ENCODE measurements at places on chromosomes 6 and 20.

- peak; percentile 85 for DNase-seq
These were observed 966 bp upstream of the REV3L start for GRCh38 chr6:111483736-111484632.

DNA sequence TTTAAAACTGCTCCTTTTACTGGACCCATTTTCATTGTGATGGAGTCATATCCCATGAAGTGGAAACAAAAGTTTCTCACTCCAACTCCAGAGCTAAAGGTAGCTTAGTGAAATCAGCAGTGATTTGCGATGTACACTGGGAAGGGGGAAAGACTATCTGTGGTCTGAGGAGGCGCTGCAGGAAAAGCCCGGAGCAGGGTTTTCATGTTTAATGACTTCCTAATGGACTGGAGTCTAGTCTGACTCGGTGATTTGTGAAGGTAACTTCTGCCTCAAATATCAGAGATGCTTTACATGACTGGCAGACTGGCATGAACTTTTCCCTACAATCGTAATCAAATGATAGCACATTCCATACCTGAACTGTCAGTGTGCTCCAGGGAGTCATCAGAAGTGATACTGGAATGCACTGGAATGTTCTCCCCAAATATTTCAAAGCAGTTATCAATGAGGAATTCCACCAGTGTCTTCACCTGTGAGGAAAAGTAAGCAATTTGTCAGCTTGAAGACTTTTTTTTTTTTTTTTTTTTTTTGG lies 7.0 kb downstream of the TAGAP start:
- no peak for DNase-seq

DNA sequence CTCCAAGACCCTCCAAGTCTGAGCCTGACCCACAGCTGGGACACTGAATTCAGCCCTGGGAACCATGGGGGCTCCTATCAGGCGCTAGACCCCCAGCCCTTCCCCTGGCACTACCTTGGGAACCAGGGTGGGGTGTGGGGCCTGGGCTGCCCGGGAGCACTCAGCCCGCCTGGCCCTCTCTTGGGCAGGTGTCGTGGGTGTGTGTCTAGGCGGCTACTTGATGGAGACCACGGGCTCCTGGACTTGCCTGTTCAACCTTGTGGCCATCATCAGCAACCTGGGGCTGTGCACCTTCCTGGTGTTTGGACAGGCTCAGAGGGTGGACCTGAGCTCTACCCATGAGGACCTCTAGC lies 14.6 kb downstream of the SLC17A9 start:
- DNase-seq, result no peak

- DNase-seq, result no peak
These were observed 488.0 kb upstream of the NOX3 start for GRCh38 chr6:155943635-155944034.

DNA sequence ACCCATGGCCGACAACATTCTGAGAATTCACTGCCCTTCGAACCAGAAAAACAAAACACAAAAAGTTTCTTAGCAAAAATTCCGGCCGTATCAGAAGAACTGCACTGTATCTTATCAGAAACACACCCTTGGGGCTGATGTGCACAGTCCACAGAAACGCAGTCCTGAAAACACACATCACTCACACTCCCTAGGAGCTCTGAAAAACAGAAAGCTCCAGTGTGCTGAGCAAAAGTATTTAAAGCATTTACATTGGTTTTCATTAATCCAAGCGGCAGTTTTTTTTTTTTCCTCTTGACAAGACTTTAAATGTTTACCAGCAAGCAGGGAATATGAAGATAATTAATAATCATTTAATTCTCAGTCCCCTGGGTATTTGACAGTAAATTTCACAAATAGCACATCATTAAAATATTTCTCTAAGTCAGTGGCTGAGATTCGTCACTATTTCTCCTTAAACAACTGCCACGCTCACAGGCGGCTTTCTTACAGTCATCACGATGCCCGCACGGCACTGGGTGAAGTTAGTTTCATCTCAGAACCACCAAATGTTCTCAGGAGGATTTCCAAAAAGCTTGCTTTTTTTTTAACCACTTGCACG lies 13.3 kb downstream of the NFATC2 start:
- peak; percentile 82 for DNase-seq

GRCh38 chr6:21115111-21115510 lies 478.4 kb upstream of the SOX4 start:
- no peak for DNase-seq

DNA sequence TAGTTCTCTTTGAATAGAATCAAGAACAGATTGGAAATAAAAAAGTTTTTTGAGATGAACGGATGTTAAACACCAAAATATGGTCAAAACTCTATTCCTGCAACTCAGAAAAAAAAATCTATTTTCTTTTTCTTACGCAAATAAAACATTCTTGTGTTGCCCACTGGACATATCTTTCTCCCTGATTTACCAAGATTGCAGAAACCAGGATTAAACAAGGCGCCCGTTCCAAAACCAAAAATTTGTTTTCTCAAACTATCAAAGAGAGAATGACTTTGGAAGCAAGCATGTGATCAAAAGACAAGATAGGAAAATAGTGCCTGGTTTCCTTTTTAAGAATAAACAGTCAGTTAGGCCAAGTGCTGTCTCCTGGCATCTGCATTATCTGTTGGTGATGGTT lies 273.1 kb downstream of the CLIC5 start:
- DNase-seq, result no peak

DNA sequence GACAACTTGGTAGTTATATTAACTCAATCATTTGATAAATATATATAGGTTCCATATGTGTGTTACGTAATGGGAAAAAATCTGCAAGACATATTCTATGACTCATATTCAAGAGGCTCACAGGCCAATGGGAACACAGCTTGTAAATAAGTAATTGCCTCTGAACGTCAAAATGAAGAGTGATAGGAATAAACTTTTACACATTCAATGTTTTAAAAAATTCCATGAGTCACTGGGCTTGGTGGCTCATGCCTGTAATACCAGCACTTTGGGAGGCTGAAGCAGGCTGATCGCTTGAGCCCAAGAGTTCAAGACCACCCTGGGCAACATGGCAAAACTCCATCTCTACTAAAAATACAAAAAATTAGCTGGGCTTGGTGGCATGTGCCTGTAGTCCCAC lies 209.4 kb upstream of the MCHR2 start:
- DNase-seq, result no peak

DNA sequence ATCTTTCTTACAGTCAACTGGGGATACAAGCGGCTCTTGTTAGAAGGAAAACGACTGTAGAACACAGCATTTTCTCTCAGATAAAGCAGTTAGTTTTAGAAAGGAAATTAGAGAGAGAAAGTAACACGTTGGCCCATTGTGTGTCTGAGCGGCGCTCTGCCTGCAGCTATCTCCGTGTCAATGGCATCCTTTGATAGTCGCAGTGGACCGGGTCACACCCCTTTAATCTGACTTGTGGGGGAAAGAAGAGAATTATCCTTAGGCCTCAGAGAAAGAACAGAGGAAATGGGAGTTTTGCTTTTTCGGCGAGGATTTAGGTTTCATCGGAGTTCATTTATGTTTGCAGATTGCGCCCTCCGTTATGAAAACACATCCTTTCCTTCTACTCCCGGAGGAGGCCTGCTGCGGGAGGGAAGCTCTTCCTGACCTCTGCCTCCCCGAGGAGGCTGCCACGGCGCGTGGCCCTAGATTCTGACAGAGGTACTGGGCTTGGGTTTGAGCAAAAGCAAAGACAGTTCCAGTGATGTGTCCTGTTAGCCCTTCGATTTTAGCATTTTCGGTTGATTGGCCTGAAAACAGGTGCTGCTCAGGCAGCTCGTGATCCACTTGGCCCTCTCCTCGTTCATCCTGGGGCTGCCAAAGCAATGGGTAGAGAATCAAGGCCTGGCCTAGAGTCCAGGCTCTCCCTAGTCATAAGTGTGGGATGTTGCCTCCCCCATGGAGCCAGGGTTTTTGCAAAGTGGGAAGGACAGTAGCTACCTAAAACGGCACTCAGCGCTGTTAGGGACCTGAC lies 74.9 kb downstream of the ZDHHC14 start:
- no peak for DNase-seq

- DNase-seq, result no peak
These were observed 41.7 kb upstream of the ZBP1 start for GRCh38 chr20:57661746-57662455.

GRCh38 chr20:227439-228105 lies 514 bp downstream of the DEFB129 start:
- no peak for DNase-seq

GRCh38 chr20:2515203-2515602 lies 6.5 kb upstream of the ZNF343 start:
- DNase-seq, result no peak

DNA sequence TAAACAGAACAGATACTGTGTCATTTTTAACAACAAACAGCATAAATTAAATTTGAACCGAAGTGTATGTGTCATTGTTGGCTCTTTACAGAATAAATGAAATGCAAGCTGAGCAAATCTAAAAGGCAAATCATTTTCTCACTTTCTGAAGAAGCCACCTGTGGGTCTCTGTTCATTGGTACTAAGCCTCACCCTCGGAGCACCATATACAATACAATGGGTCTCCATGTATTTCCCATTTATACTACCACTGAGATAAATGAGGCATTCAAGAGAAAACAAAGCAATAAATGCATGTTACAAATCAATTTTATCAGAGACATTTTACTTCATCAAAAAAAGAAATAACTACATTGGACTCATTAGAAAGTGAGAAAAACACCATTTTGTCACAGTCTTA lies 38.9 kb upstream of the HIVEP1 start:
- DNase-seq, result no peak

DNA sequence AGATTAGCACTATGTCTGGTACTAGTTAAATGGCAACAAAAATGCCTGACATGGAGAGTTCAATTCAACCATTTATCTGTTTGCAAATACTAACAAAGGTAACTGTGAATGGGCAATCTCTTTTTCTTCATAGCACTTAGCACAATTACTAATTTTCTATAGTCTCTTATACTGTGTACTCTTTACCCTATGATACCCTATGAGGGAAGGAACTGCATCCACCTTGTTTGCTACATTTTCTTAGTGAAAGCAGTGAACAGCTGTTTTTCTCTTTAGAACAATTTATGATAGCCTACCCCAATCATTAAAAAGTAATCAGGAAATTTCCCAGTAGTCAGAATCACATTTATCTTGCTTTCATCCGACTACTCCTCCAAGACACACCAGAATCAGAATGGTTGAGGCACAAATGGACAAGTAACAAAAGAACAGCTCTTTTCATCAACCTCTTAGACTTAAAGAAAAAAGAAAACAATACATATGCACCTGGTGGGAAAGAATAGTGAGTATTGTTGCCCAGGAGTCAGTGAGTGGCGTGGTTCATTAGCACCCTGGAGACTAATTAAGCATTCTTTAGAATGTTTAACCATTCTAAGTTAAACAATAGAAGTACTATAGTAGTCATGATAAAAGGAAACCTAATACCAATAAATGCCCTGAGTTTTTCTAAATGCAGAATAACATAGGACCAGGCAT lies 16.7 kb downstream of the ZNF292 start:
- DNase-seq, result no peak

DNA sequence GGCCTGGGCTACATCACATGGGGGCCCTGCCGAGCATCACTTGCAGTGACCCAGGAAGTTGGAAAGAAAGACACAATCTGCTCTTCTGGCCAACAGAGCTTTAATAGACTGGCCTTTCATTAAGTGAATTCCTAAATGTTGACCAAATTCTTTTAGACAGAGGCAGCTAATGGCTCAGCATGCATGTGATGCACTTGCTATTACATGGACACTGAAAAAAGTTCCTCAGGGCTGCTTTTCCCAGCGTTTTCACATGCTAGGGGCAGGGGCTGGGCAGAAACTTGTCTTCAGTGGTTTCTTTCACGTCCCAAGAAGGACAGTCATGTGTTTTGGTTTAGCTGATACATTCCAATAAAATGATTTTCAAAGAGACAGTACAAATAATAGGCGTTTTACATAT lies 651.0 kb upstream of the SLC35B3 start:
- DNase-seq, result no peak

DNA sequence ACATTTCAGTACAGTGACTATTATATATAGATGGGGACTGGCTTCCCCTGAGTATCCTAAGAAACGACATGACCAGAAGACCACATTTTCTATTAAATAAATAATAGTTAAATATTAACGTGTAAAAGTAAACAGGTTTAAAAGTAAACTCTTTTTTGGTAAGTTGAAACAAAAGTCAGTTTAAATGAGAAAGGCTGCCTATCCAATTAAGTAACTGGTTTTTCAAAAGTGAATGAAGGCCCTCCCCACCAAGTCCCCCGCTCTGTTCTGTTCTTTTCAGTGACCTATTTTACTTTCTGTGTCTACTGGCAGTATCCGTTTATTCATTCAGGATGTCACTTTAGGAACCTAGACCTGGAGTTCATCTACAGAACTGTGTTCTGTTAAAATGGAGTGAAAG lies 32.0 kb downstream of the QKI start:
- DNase-seq, result no peak

DNA sequence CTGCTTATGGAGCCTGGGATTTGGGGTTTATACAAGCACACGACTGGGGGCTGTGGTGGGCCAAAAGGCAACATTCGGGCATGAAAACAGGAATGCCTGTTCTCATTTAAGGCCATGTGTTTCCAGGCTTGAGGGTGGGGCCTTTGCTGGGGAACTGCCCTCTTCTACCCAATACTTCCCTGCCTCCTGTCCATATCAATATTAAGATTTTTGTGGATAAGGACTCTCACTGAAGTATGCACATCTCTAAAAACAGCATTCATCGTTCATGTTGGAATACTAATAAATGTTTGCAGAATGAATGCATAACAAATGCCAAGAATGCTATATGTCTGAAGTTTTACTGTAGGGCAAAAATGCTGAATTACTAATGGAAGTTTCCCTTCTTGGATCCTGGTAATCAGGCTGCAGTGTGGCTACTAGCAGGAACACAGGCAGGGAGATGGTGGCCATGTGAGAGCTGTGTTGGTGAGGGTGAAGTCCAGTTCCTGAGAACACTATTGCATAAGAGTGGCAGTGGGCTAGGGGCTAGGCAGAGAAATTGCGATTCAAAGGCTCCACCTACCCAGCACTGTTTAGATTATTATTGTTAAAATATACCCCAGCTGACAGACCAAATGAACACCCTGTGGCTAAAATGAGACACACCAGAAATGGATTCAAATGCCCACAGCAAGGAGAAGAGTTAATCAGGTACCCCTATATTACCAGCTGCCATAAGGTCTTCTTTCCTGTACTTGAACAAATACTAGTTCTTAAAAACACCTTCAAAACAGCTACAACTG lies 644.3 kb downstream of the EPM2A start:
- DNase-seq, result no peak

DNA sequence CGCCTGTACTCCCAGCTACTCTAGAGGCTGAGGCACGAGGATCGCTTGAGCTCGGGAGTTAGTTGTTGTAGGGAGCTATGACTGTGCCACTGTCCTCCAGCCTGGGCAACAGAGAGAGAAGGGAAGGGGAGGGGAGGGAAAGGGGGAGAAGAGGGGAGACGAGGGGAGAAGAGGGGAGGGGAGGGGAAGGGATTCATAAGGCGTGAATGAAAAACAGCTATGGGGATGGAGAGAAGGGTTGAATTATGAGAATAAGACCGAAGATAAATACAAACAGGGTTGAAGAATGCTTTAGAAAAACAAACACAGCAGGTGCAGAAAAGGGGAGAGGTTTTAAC lies 106.0 kb downstream of the TRIM27 start:
- no peak for DNase-seq

- DNase-seq, result no peak
These were observed 110.1 kb downstream of the KIF13A start for GRCh38 chr6:17877196-17877894.

Measured in stimulated activated CD4-positive, alpha-beta T cell treated with anti-CD3 and anti-CD28 coated beads, Interleukin-1b, Interleukin-23, amount 100 ng/mL, for 48 hours (primary cell).